ENCODE measurements at places on chromosomes 11 and 22.

DNA sequence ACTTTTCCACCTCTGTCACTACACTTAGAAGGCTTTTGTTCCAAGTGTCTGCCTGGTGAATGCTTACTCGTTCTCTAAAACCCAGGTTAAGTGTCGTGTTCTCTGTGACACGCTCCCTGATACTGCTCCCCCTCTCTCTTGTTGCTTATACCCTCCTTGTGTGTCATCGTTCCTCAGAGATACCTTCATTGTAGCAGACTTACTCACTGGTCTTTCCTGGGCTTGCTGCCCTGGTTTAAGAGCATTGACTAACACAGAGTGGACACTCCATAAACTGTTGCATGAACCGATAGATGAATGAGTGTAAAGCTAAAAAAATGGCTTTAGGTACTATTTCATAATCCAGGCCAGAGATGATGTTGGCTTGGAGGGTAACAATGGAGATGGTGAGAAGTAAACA is 171.3 kb downstream of the GRIK4 start:
- DNase-seq: no peak

GRCh38 chr22:39518996-39519680 is 1.2 kb upstream of the ATF4 start:
- DNase-seq: no peak

DNA sequence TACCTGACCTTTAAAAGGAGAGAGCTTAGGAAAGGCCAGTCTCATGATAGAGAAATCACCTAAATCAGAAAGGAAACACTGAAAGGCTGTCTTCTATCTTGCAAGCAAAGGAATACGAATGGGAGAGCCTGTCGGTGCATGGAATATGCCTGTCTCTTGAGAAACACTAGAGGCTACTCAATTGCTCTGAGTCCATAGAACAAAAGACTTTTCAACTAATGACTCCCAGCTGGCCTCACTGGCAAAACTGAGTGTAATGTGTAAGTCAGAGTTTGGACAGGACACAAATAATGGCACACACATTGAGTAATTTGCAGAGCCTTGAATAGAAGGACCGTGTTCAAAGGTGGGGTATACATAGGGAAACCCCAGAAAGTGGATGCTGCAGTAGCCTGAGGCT is 171.0 kb upstream of the ARHGAP20 start:
- DNase-seq: no peak

DNA sequence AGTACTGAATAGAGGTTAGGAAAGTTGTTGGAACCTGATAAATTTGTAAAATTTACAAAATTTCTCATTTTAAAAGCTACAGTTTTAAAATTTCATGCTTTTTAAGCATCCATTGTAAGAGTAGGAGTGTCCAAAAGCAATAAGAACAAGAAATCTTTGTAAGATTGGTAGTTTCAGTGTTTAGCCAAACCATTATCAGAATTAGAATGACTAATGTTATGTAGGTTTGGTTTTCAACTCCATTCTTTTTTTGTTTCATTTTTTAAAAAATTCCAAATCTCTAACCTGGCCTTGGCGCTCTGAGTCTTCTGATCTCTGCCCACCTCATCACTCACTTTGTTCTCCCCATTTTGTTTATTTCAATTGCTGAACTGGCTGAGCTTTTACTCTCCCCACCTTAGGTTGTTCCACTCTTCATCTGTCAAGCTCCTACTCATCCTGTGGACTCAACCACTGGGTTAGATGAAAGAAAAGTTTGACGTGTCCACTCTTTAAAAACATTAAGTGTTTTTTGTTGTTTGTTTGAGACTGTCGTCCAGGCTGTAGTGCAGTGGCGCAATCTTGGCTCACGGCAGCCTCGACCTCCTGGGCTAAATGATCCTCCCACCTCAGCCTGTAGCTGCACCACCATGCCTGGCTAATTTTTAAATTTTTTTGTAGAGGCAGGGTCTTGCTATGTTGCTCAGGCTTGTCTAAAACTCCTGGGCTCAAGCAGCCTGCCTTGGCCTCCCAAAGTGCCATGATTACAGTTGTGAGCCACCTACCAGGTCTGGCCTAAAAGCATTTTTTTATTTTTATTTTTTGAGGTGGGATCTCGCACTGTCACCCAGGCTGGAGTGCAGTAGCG is 14.0 kb downstream of the EP300 start:
- DNase-seq: no peak

DNA sequence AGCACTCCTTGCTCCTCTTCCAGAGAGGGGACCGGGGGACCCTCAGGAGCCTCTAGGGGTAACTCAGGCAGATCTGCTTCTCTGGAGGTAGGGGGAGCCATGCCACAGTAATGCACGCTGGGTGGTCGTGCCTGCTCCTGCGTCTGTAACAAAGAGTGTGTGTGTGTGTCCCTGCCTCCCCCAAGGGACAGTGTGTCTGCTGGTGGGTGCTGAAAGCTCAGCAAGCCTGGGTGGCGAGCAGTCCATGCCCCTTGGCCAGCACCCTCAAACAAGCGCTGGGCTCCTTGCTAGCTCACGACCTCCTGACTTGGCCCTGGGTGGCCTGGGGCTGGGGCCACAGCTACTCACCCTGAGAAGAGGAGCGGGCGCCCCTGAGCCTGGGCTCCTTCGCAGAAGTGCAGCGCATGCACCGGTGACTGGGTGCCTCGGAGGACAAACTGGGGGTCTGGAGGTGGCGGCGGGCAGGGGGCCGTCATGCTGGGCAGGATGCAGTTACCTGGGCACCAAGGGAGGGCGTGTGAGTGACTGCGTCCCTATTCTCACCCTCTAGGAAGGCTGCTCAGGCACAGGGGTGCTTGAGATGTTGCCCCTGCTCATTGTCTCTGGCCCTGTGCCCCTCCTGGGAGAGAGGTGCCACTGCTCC is 33.7 kb downstream of the GNB1L start:
- DNase-seq: no peak

GRCh38 chr22:37609240-37610152 is 862 bp downstream of the GGA1 start:
- DNase-seq: no peak

- no peak for DNase-seq
Observed at GRCh38 chr11:17923217-17923616, 89.6 kb downstream of the SERGEF start.

DNA sequence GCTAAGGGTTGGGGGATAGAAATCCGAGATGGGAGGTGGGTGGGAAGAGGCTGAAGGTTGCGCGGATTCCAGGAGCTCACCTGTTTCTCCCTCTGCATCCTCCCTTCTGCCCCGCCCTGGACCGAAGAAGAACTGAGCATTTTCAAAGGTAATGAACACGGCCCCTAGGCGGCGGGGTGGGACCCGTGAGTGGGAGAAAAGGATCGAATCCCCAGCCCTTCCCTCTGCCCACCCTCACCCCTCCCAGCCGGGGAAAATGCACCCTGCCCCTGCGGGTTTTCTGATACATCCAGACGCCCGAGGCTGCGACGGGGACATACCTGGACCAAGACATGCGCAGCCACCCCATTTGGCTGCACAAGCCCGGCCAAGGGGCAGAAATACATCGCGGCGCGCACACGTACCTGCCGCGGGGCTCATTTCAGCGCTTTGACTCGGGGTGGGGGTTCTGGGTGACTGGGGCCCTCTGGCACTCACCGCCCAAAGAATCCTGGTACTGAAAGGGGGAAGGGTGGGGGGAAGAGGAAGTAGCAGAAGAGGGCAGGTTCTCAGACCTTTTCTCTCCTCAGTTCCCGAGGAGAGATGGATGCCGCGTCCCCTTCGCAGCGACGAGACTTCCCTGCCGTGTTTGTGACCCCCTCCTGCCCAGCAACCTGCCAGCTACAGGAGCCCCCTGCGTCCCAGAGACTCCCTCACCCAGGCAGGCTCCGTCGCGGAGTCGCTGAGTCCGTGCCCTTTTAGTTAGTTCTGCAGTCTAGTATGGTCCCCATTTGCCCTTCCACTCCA is 6.0 kb downstream of the VSIG2 start:
- no peak for DNase-seq

DNA sequence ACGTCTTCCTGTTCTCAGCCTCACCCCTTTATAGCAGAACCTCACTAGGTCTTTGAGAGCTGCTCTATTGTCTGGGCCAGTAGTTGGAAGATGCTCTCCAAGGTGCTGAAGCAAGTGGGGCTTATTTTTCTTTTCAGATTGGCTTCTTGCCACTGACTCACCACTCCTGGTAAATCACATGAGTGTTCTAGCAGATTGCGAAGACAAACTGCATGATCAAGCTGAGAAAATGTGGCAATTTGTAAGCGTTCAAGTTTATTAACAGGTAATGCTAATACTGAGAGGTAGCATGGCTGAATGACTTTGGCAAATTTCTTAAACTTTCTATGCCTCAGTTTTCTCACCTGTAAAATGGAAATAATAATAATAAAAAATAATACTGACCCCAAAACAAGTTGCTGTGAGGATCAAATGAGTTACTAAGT is 59.2 kb downstream of the CACNG2 start:
- DNase-seq: no peak

DNA sequence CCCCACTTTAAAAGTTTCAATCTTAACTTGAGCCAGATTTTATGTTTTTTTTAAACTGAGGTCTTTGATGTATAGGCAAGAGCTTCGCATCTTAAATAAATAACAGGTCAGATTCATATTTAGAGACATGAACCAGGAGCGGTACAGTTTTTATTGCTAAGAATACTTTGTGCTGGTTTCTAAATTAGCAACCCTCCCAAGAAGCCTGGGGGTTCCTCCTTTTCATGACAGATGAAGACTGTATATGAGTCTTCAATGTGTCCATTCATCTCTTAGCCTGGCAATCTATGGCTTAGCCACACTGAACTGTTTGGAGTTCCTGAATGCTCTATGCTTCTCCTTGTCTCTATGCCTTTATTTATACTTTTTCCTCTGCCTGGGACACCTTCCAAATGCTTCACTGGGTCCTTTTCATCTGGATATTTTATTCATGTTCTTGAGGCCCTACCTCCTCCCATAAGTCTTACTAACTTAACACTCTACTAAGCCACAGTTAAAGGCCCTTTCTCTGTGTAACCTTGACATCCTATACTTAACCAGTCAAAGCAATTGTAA is 338.6 kb downstream of the INSC start:
- DNase-seq: no peak

DNA sequence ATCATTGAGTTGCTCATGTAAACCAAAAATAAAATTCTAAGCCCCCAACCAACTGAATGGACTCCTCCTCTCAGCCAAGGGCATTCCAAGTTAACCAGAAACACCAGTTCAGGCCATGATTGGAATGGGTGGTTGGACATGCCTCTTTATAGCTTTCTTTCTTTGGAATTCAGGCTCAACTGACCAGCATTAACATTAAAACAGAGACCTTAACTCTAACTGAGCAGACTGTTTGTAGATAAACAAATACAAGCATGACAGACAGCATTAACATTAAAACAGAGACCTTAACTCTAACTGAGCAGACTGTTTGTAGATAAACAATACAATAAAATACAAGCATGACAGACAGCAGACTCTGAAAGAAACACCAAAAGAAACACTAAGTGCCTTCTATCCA is 278.2 kb downstream of the DLG2 start:
- DNase-seq: no peak

DNA sequence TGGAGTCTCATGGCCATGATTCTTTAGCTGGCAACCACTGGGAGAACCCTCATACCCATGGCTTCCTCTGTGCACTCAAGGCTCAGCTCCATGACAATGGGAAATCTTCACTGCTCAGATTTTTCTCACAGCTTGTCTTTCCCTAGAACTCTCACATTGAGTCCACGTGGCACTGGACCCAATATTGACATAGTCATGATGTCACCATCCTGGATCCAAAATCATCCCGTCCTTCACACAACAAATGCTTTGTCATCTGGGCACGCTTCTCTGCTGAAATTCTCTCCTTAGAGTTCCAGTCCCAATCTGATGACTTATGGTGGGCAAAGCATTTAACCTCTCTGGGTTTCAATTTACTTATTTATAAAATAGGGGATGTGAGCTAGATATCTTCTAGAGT is 37.7 kb upstream of the CD44 start:
- DNase-seq: no peak

- DNase-seq: no peak
Observed at GRCh38 chr11:74380746-74381439, 17.3 kb downstream of the PGM2L1 start.

GRCh38 chr22:48894804-48895250 is 932.8 kb downstream of the BRD1 start:
- no peak for DNase-seq

GRCh38 chr11:76524919-76525318 is 80.1 kb downstream of the EMSY start:
- DNase-seq: no peak

Measured in GM12878 (cell line).